NCI-H1436 treated with DMSO at 0.1 percent for 48 hours (cell line): ENCODE measurements at places on chromosomes 2 and 18.

DNA sequence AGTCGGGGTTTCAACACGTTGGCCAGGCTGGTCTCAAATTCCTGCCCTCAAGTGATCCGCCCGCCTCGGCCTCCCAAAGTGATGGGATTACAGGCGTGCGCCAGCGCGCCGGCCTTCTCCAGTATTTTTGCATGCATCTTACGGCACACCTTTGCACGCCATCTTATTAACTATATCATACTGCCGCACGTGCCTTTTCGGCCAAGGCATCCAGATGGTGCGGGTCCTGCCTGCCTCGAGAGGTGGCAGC lies 765 bp upstream of the ING5 start:
- no peak for DNase-seq

- DNase-seq, result no peak
These were observed 472.7 kb upstream of the HS6ST1 start for GRCh38 chr2:128791120-128791984.

DNA sequence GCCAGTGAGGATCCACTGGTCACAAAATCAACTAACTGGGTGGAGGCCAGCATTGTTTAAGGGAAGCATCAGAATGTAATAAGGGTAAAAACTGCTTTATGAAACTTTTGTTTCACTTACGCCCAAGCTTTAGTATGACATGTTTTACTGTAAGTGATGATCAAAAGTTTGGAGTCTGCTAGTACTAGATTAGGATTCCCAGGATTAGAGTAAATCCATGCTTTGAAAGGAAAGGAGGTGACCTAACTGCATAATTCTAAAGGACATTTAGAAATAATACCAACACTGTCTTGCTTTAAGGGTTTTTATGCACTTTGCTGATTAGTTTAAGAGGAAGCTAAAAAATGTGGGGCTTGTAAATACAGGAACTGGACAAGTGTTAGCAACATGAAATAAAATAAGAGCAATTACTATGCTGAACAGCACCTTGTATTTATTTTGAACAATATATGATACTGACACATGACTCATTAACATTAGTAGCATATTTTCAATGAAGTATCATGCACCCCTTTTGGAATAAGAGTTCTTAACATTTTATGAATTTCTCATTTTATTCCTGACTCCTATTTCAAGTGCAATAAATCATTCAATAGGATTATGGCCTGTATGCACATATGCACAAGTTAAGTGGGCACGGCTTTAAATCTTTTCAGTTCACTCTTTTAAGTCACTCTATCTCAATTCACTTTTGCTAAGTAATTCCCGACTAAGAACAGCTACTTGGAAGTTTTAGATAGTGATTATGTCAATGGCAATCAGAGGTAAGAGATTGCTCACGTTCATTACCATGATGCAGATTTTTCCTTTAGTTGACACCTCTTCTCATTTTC lies 62.5 kb downstream of the STK39 start:
- no peak for DNase-seq

DNA sequence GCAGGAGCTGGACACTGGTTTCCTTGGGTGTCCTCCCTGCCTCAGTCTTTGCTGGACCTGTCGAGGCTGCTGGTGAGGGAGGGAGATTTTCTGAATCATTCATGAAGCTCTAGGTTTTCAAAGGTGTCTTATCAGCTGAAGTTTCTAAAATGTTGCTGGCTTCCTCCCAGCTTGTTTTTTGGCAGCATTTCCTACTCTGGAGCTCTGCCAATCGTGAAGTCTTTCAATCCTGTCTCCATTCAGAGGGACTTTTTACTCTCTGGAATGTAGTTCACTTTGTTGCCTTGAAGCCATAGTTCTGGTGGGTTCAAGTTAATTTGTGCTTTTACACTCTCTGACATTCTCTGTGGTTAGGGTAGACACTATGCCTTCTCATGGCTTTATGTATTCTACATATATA lies 23.9 kb downstream of the SNTG2 start:
- no peak for DNase-seq

DNA sequence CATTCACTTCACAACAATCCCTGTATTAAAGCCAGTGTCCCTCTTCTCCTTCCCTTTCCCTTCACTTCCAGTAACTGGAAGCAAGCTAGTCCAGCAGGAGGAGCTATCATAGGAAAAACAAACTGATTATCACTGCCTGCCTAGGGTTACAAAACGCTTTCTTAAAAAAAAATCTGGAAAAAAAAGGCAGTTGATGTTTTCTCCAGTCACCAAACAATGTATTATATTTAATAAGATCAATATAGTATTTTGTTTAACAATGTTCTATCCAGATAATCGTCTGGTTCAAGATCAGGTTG lies 78.8 kb upstream of the ITGB6 start:
- DNase-seq, result no peak

GRCh38 chr2:240151477-240152031 lies 11.1 kb upstream of the OTOS start:
- DNase-seq, result no peak

- no peak for DNase-seq
These were observed 104.9 kb downstream of the ASAP2 start for GRCh38 chr2:9311488-9311887.

- DNase-seq, result no peak
These were observed 101.0 kb upstream of the NT5C1B start for GRCh38 chr2:18690342-18690741.

DNA sequence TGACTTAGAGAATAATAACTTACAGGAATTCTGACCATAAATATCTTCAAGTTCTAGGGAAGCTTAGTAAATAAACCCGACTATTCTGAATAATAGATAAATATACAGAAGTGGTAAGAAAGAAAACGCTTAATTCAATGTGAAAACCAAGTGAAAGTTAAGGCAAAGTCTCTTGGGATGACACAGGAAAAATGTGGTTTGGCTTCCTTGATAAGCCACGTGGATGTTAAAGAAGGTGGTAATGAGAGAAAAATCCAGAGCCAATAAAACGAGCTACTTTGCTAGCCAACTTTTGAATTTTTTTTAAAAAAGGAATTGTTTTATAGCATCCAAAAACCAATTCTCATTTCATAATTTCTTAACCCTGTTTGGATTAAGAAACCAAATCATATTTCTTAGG lies 166.2 kb upstream of the VRK2 start:
- DNase-seq, result no peak

DNA sequence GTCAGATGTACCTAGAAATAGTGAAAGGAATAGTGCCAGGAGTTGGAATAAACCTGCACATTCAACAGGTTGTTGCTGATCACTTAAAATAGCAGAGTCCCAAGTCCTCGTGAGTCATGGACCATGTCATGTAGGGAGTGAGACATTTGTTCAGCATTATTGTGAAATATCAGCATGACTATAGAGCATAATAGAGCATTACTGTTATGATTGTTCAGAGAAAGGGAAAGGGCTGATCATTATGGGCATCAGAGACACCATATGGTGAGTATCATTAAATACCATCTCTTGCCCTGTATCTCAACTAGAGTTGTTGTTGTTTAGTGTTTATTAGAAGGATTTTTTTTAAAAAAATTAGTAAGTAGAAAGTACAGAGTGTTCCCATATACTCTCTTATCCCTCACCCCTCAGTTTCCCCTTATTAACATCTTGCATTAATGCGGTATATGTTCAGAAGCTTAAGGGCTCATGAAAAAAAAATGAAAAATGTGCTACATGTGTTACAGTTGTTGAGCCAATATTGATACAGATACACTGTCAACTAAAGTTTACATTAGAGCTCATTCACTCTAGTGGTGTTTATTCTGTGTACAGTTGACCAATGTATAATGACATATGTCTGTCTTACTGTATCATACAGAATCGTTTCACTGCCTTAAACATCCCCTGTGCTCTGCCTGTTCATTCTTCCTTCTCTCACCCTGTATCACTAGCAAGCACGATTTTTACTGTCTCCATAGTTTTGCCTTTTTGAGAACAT lies 5.7 kb downstream of the ELAC1 start:
- DNase-seq, result no peak

DNA sequence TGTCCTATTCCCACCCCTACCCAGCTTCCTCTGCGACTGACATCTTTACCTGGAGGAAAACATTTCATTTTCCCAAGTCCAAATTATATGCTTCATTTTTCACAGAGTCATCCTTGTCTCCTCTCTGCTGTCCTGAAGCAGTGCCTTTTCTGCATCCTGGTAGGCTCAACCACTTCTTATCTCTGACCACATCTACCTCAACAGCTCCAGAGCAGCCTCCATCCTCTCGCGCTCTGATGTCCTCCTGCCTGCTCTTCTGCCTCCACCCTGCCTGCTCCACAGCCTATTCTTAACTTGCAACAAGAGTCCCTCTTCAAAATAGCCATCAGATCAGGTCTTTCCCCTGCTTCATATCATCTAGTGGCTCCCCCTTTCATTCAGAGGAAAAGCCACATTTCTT lies 457.1 kb downstream of the PARD3B start:
- DNase-seq, result no peak

- DNase-seq, result peak; percentile 56
These were observed 10.0 kb downstream of the ADNP2 start for GRCh38 chr18:80119111-80119510.

- DNase-seq, result no peak
These were observed 190.8 kb downstream of the TMEM18 start for GRCh38 chr2:486371-486770.

DNA sequence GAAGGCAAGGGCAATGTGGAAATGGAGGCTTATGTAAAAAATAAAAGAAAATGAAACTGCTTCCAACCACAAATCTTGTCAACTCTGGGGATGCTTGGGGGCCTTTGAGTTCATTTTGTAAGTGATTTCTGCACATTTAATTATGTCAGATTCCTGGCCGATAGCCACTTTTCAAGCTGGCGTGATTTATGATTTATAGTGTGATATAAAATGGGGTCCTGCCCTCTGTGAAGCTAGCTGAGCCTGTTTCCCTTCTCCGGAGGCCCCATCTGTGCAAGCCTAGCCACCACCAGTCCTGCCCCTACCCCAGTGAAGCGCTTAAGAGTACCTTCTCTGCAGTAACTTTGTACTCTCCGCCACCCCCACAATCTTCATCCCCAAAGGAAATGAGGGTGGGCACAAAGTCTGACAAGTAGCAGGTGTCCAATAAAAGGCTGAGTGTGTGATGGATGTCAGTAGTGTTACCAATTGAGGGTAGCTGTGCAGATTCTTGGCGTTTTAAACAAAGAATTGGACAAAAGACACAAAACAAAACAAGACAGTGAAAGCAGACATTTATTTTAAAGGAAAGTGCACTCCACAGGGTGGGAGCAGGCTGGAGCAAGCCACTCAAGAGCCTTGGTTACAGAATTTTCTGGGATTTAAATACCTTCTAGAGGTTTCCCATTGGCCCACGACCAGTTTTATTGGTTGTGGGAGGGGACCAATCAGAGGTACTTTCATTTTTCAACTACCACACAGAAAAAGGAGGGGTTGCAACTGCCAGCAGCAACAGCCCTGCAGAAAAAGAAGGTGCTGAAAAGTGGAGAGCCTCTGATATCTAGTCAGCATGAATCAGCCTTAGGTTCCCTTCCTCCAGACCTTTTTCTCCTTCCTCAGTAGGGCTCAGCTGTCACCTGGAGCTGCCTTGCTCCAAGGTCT lies 39.0 kb upstream of the SIX3 start:
- DNase-seq, result peak; percentile 41

GRCh38 chr2:86822668-86823345 lies 32.1 kb upstream of the CD8A start:
- no peak for DNase-seq

DNA sequence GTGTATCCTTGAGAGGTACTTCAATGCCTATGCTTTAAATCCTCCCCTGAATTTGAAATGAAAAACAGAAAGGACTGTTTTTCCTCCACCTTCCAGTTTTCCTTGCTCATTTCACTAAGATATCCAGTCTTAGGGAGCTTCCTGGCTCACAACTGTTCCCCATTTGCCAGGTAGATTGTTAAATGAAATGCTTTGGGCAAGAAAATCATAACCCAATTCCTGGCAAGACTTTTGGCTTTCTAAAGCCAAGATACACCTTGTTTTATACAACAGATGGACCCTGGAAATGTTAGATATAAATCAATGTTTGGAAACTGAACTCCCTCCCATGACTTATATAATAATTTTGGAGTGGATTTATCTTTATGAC lies 3.6 kb upstream of the CHMP3 start:
- DNase-seq, result no peak

DNA sequence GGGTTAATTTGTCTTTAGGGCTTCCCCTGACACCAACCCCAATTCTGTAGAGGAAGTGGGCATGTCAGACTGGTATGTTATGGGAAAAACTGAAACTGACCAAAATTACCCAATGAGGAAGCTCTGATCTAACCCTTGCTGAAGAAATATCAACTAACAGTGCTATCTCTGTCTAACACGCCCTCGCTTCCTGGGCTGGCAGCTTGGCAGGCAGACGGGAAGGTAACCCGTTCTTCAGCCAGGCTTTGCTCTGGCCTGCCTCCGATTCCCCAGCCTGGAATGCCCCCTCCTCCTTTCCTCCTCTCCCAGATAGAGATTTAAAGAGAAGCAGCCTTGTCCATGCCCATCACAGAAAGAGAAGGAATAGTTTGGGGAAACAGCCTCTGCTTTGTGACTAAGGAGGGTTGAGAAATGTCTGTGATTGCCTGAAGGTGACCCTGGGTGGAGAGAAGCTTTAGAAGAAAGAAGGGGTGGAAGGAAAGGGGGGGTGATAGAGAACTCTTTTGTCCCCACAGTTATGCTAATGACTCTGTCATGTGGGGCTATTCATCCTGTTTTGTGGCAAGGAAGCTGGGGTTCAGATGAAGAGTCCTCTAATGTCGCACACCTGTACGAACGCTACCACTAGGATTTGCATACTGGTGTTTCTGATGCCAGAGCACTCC lies 15.4 kb downstream of the HK2 start:
- DNase-seq, result no peak

DNA sequence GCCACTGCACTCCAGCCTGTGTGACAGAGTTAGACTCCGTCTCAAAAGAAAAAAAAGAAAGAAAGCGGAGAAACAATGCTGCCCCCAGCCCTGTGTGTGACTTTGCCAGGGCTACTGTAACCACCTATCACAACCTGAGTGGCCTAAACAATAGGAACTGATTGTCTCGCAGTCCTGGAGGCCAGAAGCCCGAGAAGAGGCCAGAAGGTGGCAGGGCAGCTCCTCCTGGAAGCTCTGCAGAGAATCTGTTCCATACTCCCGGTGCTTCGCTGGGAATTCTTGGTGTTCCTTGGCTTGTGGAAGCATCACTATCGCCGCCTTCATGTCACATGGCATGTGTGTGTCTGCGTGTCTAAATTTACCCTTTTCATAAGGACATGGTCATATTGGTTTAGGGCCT lies 14.4 kb upstream of the RAB17 start:
- DNase-seq, result no peak

DNA sequence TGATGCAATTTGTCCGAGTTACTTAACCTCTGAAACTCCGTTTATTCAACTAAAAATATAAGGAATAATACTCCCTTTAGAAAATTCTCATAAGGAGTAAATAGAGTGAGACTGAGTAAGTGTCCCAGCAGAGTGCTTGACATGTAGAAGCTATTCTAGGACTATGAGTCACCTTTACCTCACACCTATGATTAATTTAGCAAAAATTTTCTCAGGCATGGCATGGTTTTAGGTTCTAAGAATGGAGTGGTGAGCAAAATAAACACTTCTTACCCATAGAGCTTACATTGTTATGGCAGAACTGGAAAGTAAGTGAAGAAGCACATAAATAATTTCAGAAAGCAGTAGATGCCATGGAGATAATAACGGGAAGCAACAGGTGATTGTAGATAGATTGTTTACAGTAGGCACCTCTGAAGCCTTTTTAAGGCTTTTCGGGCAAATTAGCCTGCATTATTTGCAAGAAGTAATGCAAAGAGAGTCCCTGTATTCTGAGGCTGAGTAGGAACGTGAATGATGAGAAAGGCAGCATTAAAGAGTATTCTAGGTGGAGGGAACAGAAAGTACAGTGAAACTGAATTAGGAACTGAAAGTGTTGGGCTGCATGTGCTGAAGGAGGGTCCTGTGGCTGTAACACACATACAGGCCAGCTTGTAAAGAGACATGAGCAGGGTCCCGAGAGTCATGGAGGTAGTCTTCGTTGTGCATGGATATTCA lies 209.2 kb downstream of the ZNF407 start:
- DNase-seq, result peak; percentile 29
